C1 segment of cervical spinal cord (tissue), 14 donors: ENCODE measurements at places on chromosomes 1 and 21.
A peak's percentile ranks its signal among the peaks of the same experiment; 100 is the strongest.

GRCh38 chr1:109392788-109393616, 4.7 kb downstream of the SORT1 start:
- DNase-seq, result peak; percentile 73

DNA sequence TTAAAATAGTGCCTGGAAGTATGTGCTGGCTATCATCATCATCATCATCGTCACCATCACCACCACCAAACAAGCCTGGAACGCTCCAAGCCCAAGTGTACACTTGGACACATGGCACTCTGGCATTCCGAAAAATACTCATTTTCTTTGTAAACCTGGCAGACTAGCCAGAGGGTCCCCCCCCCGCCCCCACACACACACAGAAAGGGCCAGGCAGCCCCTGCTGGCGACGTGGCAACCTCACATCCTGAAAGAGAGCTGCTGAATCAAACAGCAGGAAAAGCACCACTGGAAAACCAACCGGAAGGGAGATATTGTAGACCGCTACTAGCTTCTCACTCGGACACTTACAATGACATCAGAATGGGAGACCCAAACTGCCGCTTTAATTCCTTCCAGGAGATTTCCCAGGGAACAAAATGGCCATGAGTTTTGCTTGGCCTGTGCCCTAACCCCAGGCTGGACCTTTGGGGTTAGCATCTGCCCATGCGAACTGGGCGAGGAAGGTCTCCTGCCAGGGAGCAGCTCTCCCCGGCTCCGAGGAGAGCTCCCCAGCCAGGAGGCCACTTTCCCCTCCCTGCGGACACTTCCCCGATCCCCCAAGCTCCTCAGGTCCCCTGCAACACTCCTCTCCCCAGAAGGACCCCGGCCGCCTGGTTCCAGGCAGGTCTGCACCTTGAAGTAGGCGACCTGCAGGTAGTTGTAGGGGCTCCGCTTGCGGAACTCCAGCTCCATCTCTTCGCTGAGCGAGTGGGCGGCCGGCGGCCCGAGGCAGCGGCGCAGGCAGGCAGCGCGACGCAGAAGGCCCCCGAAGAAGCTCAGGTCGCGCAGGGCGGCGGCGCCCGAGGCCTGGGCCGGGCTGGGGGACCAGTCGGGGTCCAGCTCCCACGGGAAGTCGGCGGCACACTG, 742 bp downstream of the P3H1 start:
- peak; percentile 26 for DNase-seq

DNA sequence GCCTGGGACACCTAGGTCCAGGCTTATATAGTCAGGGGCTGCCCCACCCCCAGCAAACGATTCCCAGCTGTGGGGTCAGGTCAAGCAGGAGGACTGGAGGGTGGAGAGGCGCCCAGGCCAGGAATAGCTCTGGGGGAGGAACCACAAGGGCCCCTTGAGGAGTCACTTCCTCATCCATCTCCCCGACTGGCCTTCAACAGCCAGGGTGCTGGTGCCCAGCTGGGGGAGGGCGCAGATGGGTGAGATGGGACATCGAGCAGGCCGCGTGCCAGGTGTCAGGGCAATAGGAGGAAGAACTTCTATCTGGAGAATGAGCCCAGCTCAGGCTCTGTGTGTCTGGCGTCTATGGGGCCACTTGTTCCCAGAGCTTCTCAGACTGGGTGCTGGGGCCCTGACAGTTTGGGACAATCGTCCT, 208 bp upstream of the MYBPH start:
- DNase-seq, result peak; percentile 63

- no peak for DNase-seq
Measured at GRCh38 chr1:34371829-34372532, 195.3 kb downstream of the C1orf94 start.

- DNase-seq, result peak; percentile 70
Measured at GRCh38 chr1:9291914-9292360, 757 bp upstream of the SPSB1 start.

DNA sequence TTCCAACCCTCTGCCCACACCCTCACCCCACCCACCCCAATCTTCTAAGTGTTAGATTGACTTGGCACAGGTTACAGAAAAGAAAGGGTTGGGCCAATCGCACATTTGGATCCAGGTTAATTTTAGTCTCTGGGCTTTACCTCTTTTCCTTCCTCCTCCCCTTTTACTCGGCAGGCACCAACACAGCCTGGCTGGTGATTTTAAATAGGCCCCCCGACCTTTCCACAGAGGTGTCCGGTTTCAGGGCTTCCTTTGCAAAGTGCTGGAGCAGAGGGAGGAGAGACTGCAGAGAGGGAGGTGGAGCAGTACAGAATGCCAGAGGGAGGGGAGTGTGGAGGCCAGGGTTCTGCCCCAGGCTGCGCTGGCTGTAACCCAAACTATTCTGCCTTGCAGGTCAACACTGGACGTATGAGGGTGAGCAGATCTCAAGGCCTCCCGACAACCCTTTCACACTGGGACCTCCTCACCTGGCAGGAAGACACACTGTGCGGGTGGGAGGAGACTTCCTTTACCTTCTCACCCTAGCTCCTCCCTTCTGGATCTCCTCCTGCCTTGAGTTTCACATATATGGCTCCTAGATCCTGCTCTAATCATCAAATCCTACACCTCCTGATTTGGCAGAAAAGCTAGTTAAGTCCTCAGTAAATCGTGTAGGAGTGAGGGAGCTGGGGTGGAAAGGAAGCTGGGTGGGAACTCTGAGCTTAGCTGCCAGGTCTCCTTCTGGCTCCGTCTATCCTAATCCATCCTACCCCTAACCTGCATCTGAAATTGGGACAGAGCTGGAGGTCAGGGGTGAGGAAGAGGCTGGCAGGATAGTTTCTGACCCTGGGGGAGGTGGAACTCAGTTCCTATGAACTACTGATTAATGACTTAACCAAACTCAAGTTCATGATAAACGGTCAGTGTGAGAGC, 2.4 kb downstream of the CA14 start:
- DNase-seq, result no peak

DNA sequence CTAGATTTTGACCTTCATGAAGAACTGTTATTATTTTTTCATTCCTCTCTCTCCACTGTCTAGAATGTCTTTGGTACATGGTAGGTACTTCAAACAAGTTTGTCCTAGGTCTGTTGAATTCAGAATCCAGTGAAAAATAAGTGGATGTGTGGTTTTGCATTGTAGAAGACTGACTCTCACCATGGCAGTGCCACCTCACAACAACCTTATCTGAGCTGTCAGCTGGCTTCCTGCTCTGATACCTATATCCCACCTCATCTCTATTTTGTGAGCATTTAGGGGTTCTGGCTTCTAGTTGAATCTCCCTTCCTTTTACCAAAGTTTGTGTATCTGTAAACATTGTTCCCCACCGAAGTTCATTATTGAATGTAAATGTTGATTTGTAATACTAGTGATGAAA, 9.1 kb downstream of the SWT1 start:
- DNase-seq, result no peak

GRCh38 chr1:65791396-65791795, 1.3 kb upstream of the PDE4B start:
- DNase-seq, result no peak

DNA sequence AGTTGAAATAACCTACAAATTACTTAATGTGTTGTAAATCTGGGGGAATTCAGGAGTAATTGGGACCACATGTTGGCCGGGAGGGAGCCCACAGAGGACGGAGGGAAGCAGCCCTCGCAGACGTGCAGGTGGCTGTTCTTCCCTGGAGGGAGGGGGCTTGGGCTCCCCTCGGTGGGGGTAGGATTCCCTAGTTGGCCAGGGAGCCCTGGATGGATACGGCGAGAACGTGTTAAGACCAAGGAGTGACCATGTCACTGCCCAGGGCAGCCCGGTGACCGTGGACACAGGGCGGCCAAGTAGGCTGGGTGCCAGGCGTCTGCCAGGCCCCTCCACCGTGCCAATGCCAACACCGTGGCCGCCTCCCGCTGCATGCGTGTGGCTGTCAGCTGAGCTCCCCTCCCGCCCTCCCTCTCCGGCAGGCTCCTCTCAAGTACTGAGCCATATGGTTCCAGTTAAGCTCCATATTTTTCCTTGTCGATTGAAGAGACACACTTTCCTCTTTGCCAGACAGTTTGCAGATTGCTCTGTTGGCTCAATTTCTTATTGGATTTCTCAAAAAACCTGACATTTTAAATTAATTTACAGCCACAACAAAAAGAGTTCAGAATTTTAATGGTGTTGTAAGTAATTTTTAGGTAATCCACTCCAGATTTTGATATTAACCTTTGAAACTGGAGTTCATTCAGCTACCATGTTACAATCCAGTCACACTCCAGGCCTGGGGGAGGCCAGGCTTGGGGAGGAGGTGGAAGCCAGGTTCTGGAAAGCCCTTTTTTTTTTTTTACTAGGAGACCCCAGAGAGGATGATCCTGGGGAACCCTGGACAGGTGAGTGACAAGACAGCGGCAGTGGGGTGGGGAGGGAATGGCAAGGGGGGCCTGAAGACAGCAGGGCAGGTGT, 71.2 kb downstream of the CASZ1 start:
- DNase-seq, result no peak
